ENCODE measurements at places on chromosomes 16 and 17. TPM values are rescaled to one million over a fixed set of nuclear protein-coding genes. Genes with fewer than 3 reads are reported as not detected.

- H3K4me1 ChIP-seq = no peaks in the 10 kb centered on the region
- no peak overlapping the region for H3K27ac ChIP-seq
- DNase-seq = no peak
- H3K36me3 ChIP-seq = no peaks in the 10 kb centered on the region
Observed at GRCh38 chr16:55115506-55115905, 184.8 kb downstream of the IRX5 start.

- no peak overlapping the region for H3K27ac ChIP-seq
- peaks cover 4% of the 10 kb centered on the region for H3K36me3 ChIP-seq
- peaks cover 26% of the 10 kb centered on the region for H3K4me1 ChIP-seq
- H3K27me3 ChIP-seq = no peaks in the 10 kb centered on the region
Observed at GRCh38 chr16:50662306-50662940, 18.7 kb downstream of the SNX20 start.

GRCh38 chr17:74742978-74743545 is 5.4 kb upstream of the NHERF1 start:
- H3K36me3 ChIP-seq = peaks cover 10% of the 10 kb centered on the region
- peak overlapping the region; percentile 88 for H3K27ac ChIP-seq
- peaks cover 85% of the 10 kb centered on the region for H3K4me1 ChIP-seq
- no peak for DNase-seq

GRCh38 chr17:7634384-7634783 is 4.4 kb downstream of the SHBG start:
- H3K27ac ChIP-seq = no peak overlapping the region
- H3K4me1 ChIP-seq = no peaks in the 10 kb centered on the region
- H3K27me3 ChIP-seq = peaks cover 8% of the 10 kb centered on the region

GRCh38 chr17:64004903-64005733 is 7.0 kb downstream of the PRR29 start:
- H3K27ac ChIP-seq = no peak overlapping the region
- peaks cover 2% of the 10 kb centered on the region for H3K27me3 ChIP-seq
- H3K36me3 ChIP-seq = peaks cover 14% of the 10 kb centered on the region
- no peak for DNase-seq
- H3K4me3 ChIP-seq = no peak overlapping the region

DNA sequence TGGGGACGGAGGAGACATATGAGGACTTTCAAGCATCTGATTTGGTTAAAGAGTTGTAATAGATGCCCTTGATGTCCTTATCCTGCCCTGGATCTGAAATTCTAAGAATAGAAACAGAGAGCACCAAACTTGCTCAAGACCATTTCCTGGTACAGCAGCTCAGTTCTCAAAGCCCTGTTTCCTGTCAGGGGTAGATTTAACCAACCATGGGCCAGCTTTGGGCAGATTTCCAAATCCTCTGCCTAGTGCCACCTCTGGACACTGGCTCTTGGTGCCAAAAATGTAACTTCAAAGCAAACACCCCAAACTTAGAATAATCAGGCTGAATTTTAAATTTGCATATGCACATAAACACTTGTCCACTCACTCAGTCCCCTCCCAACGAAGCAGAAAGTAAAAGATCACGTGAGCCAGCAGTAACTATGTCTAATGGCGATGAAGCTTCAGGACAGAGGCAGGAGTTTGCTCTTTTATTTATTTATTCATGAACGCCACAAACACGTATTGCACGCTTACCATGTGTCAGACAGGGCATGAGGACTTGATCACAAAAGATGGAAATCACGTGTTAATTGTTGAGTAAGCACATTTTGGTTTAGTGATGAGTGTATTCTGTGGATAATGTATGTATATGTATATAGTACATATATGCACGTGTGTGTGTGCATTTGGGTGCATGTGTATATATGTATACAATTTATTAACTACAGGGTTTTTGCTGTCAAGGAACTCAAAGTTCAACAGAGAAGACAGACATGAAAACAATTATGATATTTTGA is 23.1 kb upstream of the SDK2 start:
- peak overlapping the region; percentile 32 for H3K4me3 ChIP-seq
- peak overlapping the region; percentile 64 for H3K27ac ChIP-seq
- peaks cover 1% of the 10 kb centered on the region for H3K36me3 ChIP-seq

DNA sequence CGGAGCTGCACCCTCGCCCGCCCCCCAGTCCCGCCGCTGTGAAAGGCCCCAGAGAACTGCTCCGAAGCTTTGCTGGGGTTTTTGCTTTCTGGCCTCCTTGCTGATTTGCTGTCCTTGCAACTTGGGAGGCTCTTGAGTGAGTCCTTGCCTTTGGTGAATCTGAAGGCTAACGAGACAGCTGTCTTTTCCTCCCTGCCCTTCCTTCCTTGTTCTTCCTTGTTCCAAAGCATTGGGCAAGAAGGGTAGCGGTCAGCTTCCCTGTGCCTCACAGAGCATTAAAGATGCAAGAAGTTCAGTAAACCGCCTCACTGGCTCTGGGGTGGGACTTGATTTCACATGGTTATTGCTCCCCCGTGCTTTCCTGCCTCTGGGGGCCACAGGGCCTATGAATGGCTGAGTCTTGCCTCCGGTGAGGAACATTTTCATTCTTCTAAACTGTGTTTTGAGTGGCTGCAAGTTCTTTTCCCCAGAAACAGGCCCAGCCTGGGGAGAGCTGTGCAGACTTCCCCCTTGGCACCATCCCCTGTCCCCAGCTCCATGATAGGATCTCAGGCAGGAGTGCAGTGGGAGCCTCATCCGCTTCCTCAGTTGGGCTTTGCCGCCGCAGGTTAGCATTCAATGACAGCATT is 1.4 kb downstream of the YPEL2 start:
- peak overlapping the region; percentile 89 for H3K4me3 ChIP-seq
- no peaks in the 10 kb centered on the region for H3K36me3 ChIP-seq
- peaks cover 27% of the 10 kb centered on the region for H3K27me3 ChIP-seq
- peak overlapping the region; percentile 77 for H3K27ac ChIP-seq
- no peak for DNase-seq

DNA sequence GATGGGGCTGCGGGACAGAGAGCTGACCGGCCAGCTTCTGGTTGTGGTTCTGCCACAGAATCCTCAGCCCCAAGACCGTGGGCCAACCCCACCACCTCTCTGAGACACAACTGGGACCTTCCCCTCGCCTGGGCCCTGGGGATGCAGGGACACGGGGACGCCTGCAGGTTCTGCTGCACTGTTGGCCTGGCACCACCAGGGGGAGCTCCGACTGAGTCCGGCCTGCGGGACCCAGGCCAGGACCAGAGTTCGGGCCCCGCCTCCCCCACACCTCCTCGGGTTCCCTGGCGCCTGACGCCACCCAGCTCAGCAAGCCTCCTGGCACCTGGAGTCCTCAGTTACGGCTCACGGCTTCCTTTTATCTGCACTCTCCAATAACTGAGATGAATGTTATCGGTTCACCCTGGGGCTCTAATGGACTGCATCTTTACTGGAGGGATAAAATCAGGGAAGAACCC is 27.3 kb downstream of the TBC1D16 start:
- H3K27me3 ChIP-seq = peaks cover 1% of the 10 kb centered on the region
- no peaks in the 10 kb centered on the region for H3K36me3 ChIP-seq
- DNase-seq = peak; percentile 70

DNA sequence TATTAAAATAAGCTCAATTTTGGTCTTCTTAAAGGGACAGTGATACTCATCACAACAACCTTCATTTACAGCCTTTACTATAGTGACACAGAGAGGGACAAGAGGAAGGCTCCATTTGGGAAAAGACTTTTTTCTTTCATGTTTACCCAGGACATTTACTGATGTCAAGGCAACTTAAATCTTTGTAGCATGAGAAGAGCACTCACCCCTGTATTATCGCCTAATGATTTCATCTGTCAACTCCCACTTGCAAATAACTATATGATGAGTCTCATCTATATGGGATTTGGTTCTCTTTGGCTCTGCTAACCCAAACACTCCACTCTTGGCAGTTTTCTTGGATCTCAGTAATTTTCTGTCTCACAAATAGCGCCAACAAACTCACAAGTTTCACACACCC is 24.1 kb downstream of the BLMH start:
- peaks cover 4% of the 10 kb centered on the region for H3K4me1 ChIP-seq
- no peak overlapping the region for H3K4me3 ChIP-seq
- H3K27ac ChIP-seq = no peak overlapping the region
- peaks cover 41% of the 10 kb centered on the region for H3K36me3 ChIP-seq
- DNase-seq = no peak

DNA sequence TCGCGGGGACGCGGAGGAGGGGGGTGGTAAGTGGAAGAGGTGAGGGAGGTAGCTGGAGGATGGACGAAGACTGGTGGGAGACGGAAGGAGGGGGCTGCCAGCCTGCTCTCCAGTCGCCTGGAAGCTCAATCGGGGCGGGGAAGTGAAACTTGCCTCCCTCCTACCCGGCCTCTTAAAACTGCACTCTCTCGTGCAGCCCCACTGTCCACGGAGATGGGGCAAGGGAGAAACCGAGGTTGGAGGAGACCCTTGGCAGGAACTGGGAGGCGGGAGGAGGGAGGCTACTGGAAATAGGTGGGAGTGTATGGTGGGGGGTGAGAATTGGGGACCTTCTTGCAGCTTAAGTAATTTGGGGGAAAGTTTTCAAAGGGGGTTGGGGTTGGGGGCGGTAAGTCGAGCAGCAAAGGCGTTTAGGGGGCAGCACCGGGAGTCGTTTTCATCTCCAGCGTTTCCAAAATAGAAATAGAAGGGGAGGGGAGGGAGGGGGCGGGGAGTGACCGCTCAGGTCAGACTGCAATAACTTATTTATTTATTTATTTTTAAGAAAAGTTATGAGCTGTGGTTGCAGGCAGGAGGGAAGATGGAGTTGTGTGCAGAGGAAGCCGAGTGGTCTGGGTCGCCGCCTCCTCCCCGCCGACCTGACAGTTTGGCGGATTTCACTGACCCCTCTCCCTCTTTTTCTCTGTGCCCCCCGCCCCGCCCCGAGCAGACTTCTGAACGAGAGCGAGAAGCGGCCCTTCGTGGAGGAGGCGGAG is 1.4 kb downstream of the SOX9 start:
- peaks cover 53% of the 10 kb centered on the region for H3K27me3 ChIP-seq
- DNase-seq = no peak
- H3K4me1 ChIP-seq = no peaks in the 10 kb centered on the region
- peaks cover 2% of the 10 kb centered on the region for H3K36me3 ChIP-seq
- no peak overlapping the region for H3K4me3 ChIP-seq
- H3K27ac ChIP-seq = no peak overlapping the region

GRCh38 chr16:23611936-23612335 is 15.8 kb upstream of the NDUFAB1 start:
- no peak overlapping the region for H3K4me3 ChIP-seq
- H3K27me3 ChIP-seq = no peaks in the 10 kb centered on the region
- H3K36me3 ChIP-seq = peaks cover 17% of the 10 kb centered on the region
- no peaks in the 10 kb centered on the region for H3K4me1 ChIP-seq

DNA sequence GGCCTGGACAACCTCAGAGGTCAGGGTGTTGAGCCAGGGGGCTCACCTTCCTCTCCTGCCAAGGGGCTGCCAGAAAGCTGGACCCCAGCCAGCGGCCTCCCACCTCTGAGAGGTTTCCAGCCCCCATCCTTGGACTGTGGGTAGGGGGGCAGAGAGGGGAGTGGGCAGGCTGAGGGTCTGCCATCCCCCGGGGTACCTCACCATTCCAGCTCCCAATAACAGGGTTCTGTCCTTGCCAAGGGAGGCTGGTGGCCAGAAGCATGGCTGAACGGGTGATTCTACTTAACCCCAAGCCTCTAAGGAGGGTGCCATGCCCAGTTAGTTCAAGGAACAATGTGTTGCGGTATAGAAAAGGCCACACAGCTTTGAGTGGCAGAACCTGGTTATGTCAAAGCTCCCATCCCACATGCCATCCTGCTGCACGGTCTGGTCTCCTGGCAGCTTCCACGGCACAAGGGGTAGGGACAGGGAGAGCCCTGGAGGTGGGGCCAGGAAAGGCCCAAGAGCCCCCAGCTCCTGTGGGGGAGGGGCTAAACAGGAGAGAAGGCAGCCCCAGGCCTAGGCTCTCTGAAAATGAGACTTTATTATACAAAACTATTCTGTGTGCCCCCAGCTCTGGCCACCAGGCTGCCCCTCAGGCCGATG is 19.8 kb downstream of the B9D1 start:
- no peak overlapping the region for H3K4me3 ChIP-seq
- no peaks in the 10 kb centered on the region for H3K36me3 ChIP-seq
- no peaks in the 10 kb centered on the region for H3K4me1 ChIP-seq
- peaks cover 3% of the 10 kb centered on the region for H3K27me3 ChIP-seq
- no peak for DNase-seq
- no peak overlapping the region for H3K27ac ChIP-seq

DNA sequence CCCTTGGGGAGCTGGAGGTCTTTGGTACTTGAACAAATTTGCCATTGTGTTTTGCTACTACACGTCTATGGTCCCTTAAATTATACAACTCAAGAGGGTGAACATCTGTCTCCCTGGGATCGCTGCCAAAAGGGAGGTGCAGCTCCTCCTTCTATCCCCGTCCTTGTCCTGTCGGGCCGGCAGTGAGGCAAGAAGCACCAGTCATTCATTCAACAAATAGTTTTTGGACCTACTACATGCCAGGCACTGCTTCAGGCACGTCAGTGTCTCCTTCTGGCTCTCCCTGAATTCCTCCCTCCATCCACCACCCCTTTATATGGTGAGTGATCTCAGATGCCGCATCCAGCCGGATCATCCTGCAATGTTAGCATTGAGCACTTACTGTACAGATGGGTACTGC is 2.2 kb upstream of the RPL38 start:
- peaks cover 24% of the 10 kb centered on the region for H3K4me1 ChIP-seq
- no peak overlapping the region for H3K27ac ChIP-seq
- peaks cover 24% of the 10 kb centered on the region for H3K27me3 ChIP-seq
- peaks cover 19% of the 10 kb centered on the region for H3K36me3 ChIP-seq
- no peak for DNase-seq
- no peak overlapping the region for H3K4me3 ChIP-seq

GRCh38 chr17:39928858-39929645 is 1.5 kb downstream of the LRRC3C start:
- peak overlapping the region; percentile 19 for H3K27ac ChIP-seq
- H3K27me3 ChIP-seq = peaks cover 2% of the 10 kb centered on the region
- H3K36me3 ChIP-seq = peaks cover 5% of the 10 kb centered on the region
- peaks cover 44% of the 10 kb centered on the region for H3K4me1 ChIP-seq

DNA sequence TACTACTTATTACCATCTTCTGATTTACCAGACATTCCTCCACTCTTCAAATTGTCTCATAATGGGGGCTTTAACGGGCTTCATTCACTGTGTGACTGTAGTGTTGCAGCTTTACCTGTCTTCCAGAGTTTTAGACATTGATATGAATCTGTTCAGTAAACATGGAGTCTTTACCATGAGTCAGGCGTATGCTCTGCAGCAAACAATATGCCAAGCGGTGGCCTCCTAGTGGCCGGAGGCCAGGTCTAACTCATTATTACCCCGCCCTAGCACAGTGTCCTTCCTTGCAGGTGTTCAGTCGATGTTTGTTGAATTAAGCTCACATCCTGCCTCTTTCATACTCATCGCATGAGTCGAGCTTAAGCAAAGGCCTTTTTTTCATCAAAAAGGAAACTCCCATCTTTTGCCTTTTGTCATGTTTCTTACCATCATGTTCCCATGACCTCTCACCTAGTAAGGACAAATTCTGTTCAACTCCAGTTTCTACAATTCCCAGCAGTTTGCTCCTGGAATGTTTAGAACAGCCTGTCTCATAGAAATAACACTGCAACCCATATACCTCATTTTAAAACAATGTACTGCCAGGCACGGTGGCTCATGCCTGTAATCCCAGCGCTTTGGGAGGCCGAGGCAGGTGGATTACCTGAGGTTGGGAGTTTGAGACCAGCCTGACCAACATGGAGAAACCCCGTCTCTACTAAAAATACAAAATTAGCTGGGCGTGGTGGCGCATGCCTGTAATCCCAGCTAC is 39.4 kb downstream of the TUBD1 start:
- peak overlapping the region; percentile 55 for H3K4me3 ChIP-seq
- H3K36me3 ChIP-seq = peaks cover 9% of the 10 kb centered on the region
- no peaks in the 10 kb centered on the region for H3K27me3 ChIP-seq
- H3K4me1 ChIP-seq = peaks cover 52% of the 10 kb centered on the region

Gene KCNAB3
- 9.9 TPM for total RNA-seq

Gene RSKR
- total RNA-seq = 42.9 TPM

Gene DRC3
- not detected for total RNA-seq

Gene SOX8
- 0.61 TPM for total RNA-seq

Gene KRT27
- total RNA-seq = not detected

Gene PLXDC1
- total RNA-seq = 0.60 TPM

Gene NPIPA7
- 3.9 TPM for total RNA-seq

Gene CCDC78
- total RNA-seq = 5.8 TPM

Gene CA4
- total RNA-seq = not detected
